ENCODE measurements at places on chromosomes 13 and 19.

DNA sequence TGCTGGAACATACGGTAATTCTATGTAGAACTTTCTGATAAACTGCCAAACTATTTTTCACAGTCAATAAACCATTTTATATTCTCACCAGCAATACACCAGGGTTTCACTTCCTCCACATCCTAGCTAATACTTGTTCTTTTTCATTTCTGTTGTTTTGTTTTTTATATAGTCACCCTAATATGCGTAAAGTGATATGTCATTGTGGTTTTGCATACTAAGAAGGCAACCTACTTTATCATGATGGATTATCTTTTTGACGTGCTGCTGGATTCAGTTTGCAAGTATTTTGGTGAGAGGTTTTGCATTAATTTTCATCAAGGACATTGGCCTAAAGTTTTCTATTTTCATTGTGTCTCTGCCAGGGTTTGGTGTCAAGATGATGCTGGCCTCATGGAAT is 1384.1 kb downstream of the UQCRFS1 start:
- no peak for DNase-seq

DNA sequence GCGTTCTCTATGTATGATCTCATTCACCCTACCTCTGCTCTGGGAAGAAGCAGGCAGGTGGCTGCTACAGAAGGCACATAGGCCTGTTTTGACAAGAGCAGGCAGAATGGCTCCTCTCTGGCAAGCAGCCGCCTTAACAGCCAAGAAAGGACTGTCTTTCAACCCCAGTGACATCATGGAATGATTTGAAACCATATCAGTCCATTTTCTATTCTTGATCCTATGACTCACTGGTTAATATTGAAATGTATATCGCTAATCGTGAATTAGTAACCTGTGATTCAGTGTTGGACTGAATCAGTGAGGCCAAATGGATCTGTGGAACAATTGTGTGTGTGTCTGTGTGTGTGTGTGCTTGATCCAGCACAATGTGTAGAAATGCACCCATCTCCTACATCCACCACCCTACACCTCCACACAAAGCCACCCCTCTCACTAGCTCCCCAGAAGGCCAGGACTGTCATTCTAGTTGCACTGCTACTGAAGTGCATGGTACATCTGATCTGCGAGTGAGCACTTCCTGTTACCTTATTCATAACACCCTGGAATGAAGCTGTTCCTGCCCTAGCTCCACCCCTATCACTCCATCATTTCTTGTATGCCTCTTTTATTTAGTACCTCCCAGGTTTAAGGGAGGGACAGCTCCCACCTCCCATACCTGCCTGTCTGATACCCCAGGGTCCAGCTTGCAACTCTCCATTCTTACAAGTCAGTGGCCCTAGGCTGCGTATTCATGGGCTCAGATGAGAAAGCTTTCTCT is 460.0 kb downstream of the FOXO1 start:
- no peak for DNase-seq

DNA sequence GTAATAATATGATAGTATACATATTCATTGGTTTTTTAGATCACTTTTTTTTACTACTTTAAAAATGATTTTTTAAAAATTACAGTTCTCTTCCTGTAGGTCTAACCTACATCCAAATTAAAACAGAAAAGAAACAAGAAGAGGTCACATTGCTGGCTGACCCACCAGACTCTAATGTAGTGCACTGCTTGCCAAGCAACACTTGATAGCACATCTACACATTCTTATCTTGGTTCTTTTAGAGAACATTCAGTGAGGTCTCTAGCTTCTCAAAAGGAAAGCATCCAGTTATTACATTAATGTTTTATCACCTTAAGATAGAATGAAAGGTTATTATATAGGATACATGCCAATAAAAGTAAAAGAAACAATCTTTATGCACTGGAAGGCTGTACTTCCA is 35.6 kb downstream of the NDFIP2 start:
- no peak for DNase-seq

GRCh38 chr13:46079770-46080169 is 25.1 kb downstream of the CPB2 start:
- no peak for DNase-seq

GRCh38 chr13:44764302-44764692 is 188.2 kb upstream of the TSC22D1 start:
- DNase-seq = no peak

Data from NCI-H1436 treated with DMSO at 0.1 percent for 48 hours (cell line).